Esophagus squamous epithelium (tissue), 5 donors: ENCODE measurements at places on chromosomes 7 and 10.

GRCh38 chr7:37398403-37398802, 50.3 kb downstream of the ELMO1 start:
- DNase-seq = no peak

- no peak for DNase-seq
These were observed 13.5 kb upstream of the BAG3 start for GRCh38 chr10:119637631-119638030.

- no peak for DNase-seq
These were observed 535.6 kb downstream of the CNTNAP2 start for GRCh38 chr7:146652176-146652575.

DNA sequence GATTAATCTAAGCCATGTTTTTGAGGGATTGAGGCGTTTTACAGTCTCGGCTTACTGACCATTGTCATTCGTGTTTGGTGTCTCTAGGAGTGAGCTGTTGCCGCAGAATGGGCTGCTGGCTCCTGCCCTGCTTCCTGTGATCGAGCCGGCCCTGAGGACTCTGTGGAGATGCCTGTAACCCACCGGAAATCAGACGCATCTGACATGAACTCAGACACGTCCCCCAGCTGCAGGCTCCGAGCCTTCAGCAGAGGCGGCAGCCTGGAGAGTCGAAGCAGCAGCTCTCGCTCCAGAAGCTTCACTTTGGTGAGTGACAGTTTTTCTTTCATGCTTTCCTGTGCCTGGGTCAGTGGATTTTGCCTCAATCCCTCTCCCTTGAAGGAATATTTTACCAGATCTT, 28.8 kb downstream of the PROSER2 start:
- no peak for DNase-seq

GRCh38 chr10:15780353-15781135, 60.8 kb upstream of the ITGA8 start:
- DNase-seq = no peak

DNA sequence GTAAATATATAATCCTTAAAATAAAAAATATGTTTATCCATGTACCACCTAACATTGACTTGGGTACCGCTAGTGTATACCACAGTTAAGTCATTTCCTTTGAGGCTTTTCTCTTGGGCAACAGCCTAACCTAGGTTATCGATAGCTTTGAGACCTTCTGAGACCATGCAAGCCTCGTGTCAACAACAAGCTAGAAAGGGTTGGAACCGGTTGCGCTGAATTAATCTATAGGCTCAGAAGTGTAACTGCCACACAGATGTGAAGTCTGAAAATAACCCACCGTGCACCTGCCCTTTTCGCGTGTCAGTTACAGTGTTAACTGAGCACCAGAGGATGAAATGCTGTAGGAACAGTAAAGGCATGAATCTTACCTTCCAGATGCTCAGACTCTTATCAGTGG, 59.8 kb downstream of the ARID5B start:
- DNase-seq = no peak

DNA sequence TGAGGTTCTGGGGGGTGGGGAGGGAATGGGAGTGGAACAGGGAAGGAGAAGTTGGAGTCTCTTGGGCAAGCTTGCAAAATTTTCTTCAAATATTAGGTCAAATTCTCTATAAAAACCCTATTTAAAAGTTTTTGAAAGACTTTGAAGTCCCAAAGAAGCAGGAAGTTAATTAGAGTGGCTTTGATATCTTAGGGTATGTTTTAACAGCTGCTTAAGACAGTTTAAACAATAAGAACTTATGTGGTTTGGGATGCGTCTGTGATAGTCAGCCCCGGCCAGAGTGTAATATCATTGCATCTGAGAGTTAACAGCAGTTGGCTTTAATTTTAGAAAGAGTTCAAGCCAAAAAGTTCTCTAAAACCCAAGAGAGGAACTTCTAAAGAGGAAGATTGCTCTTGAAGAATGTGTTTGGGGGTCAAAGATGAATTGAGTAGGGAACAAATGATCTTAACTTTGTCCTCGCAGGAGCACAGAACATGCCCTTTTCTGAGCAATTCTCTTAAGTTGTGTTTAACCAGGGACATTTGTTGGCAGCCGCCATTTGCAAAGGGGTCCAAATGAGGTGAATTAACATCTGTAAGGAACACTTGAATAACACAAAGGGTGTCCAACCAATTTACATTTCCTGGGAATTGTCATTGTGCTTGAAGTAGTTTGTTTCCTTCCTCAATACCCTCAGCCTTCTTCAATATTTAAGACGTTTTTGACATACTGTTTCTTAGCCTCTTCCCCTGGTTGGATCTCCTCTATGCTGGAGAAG, 182.4 kb downstream of the PTEN start:
- DNase-seq = no peak

DNA sequence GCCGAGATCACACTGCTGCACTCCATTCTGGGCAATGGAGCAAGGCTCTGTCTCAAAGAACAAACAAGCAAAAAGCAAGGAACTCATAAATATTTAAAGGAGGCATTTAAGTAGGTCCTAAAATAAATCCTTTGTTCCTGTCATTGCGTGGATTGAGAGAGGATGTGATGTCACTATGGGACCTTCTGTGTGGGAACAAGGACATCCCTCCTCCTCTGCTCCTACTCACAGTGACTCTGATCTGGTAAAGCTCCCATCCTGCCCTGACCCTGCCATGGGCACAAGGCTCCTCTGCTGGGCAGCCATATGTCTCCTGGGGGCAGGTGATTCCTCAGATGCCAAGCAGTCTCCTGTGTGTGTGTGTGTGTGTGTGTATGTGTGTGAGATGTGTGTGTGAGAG, 74.1 kb upstream of the PRSS58 start:
- no peak for DNase-seq

- DNase-seq = no peak
These were observed 217.5 kb downstream of the POLR1F start for GRCh38 chr7:19491371-19491770.

DNA sequence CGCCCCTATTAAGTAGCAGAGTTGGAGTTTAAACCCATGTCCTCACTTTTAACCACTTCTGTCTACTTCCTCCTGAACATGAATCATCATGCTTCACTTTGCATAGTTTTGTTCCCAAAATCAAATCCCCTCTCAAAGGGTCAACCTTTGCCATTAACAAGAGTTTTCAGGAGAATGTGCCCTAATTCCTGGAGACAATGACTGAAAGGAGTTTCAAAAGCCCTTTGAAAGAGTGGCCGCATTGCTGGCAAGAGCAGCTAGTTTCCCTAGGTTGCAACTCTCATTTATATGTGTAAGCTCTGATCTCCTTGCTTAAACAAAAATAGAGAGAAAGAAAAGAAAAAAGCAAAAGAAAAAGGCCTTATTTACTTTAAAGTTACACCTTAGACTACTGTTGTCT, 9.2 kb downstream of the LGI1 start:
- no peak for DNase-seq

DNA sequence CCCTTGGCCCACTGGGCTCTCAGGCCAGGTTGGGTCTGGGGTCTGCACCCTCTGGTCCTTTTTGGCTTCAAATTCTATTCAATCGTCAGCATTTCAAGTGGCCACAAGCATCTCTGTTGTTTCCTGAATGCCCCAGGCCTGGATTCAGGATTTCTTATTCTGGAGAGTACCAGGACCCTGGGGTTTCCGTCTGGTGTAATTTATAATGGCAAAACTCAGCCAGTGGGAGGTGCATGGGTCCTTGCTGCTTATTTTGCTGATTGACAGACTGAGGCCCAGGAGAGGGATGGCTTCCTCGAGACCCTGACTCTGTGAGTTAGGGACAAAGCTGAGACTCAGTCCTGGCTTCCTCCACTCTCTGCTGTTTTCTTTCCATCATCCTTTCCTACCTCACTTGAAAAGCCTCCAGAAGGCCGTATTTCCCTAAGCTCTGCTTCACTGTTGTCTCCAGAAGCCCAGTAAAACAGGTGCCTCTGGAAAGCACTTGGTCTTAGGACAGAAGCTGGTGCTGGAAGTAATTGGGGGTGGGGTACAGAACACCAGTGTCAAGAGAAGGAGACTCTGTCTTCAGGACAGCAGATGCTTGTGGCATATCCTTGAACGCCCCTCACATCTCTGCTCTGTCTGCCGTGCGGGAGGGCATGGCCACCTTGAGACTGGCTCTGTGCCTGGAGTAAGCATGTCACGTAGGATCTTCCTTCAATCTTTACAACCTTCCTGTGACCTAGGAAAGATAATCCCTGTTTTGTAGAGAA, 39.4 kb upstream of the SH2D4B start:
- DNase-seq = no peak

- no peak for DNase-seq
These were observed 34.2 kb upstream of the IL15RA start for GRCh38 chr10:6011558-6011957.

- no peak for DNase-seq
These were observed 96.6 kb downstream of the ST8SIA6 start for GRCh38 chr10:17357781-17358180.

DNA sequence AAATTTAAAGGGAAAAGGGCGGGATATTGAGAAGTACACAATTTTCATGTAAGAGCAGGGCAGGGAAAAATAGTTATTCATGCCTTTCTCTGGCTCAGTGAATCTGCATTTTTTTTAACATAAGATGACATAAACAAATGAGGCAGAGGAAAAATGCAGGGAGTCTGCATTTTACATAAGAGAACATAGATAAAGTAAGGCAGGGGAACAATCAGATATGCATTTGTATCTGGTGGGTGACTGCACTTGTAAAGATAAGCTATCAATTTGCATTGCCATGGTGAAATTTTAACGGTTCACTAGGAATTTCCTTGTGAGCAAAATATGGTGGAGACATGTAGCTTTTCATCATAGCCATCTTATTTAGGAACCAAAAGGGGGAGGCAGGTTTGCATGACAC, 33.5 kb downstream of the ALOX5 start:
- DNase-seq = no peak

GRCh38 chr7:3636131-3636860, 335.2 kb downstream of the SDK1 start:
- no peak for DNase-seq

GRCh38 chr7:2837496-2837895, 6.6 kb downstream of the GNA12 start:
- DNase-seq = no peak

DNA sequence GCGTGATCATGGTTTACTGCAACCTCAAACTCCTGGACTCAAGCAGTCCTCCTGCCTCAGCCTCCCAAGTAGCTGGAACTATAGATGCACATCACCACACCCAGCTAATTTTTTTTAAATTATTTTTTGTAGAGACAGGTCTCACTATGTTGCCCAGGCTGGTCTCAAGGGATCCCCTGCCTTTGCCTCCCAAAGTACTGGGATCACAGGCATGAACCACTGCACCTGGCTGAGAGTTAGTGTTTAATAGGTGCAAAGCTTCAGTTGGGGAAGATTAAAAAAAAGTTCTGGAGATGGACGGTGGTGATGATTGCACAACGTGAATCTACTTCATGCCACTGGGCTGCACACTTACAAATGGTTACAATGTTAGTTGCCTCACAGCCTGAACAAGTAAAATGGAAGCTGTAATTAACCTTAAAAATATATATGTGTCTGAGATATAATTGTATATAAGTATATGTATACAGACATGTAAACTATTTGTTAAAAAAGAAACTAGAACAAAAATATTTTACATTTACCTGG, 106.4 kb upstream of the ZNF438 start:
- DNase-seq = no peak

- no peak for DNase-seq
These were observed 84.9 kb upstream of the INHBA start for GRCh38 chr7:41787651-41788350.

- DNase-seq = no peak
These were observed 56.6 kb downstream of the PARD3 start for GRCh38 chr10:34758447-34758996.

- no peak for DNase-seq
These were observed 133.0 kb upstream of the TNS3 start for GRCh38 chr7:47714669-47715607.

DNA sequence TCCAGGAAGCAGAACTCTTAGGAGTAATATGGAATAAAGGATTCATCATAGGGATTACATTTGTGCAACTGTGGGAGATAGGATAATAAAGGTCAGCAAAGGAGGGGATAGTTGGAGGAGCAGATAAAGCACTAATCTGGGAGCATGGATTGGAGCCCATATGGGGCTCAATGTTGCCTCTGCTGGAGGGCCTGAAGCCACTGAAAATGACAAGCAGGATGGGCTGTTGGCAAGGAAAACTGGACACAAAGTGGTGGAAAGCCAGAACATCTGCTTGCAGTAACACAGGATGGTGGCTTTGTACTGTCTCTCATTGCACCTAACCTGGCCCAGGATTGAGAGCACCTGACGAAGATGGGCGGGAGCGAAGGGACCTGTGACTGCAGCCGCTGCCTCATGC, 15.0 kb upstream of the COMMD3 start:
- no peak for DNase-seq

DNA sequence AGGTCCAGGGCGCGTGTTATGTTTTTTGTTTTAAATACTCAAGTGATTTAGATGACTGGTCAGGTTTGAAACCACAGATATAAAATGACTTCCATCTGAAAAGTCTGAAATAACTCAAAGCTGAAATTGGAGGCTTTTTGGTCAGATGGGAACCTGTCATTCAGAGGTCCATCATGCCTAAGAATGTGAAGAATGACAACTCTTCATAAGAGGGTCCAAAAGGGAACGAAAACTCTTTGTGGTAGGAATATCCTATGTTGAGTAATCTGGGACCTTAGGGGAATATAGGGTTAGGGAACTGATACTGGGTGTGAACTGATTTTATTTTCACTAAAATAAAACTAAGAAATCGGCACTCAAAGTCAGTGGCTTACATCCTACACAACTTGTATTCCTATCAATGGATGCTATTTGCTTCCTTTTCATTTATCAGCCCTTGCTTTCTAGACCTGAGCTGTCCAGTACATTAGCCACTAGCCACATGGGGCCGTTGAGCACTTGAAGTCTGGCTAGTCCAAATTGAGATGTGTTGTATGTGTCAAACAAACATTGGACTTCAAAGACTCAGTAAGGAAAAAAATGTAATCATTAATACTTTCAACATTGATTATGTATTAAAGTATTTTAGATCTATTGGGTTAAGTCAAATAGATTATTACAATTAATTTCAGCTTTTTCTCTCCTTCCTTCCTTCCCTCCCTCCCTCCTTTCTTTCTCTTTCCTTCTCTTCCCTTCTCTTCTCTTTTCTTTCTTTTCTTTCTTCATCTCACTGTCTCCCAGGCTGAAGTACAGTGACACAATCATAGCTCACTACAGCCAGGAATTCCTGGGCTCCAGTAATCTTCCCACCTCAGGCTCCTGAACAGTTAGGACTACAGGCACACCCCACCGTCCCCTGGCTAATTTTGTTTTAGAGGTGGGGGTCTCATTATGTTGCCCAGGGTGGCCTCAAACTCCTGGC, 56.5 kb upstream of the KDM7A start:
- DNase-seq = no peak

GRCh38 chr10:117997673-117998072, 49.1 kb downstream of the RAB11FIP2 start:
- no peak for DNase-seq
